ENCODE measurements at places on chromosomes 13 and 19.

DNA sequence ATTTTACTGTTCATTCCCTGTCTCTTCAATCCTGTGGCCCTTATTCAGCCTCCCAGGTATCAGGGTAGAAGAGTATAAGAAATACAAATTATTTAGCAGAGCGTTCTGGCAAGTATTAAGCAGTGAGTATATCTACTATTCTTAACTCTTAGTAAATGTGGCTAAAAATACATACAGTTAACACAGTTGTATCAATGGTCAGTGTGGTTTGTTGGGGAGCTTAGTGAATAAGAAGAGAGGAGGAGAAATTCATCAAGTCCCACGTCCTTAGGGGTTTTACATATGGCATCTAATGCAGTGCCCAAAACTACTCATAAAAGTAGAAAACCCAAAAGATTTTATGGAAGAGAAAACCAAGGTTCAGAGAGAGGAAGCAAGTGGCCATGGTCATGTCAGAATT lies 691.0 kb upstream of the SGCG start:
- no peak for DNase-seq

DNA sequence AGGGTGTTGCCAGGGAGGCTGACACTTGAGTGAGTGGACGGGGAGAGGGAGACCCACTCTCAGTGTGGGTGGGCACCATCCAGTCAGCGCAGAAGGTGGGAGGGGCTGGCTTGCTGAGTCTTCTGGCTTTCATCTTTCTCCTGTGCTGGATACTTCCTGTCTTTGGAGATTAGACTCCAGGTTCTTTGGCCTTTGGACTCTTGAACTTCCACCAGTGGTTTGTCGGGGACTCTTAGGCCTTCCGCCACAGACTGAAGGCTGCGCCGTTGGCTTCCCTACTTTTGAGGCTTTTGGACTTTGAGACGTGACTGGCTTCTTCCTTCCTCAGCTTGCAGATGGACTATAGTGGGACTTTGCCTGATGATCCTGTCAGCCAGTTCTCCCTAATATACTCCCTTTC lies 4.3 kb upstream of the LENG8 start:
- no peak for DNase-seq

GRCh38 chr13:67416047-67416925 lies 186.2 kb upstream of the PCDH9 start:
- no peak for DNase-seq

DNA sequence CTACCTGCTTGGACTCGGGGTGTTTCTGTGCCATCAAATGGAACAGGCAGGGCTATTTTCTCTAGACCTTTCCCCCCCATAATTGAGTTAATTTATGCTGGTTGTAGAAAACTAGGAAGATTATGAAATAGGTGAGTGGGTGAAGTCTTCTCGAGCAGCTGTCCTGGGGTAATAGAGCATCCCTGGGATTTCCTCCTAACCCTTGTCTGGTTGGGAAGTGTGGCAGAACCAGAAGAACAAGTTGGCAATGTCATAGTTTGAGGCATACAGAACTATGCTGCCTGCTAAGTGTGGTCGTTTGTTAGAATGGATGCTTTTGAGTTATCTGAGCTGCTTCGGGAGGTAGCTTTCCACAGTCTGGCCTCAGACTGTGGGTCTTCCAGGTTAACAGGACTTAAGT lies 3.7 kb downstream of the GATAD2A start:
- no peak for DNase-seq

- no peak for DNase-seq
These were observed 330.1 kb downstream of the TDRD3 start for GRCh38 chr13:60727140-60727539.

DNA sequence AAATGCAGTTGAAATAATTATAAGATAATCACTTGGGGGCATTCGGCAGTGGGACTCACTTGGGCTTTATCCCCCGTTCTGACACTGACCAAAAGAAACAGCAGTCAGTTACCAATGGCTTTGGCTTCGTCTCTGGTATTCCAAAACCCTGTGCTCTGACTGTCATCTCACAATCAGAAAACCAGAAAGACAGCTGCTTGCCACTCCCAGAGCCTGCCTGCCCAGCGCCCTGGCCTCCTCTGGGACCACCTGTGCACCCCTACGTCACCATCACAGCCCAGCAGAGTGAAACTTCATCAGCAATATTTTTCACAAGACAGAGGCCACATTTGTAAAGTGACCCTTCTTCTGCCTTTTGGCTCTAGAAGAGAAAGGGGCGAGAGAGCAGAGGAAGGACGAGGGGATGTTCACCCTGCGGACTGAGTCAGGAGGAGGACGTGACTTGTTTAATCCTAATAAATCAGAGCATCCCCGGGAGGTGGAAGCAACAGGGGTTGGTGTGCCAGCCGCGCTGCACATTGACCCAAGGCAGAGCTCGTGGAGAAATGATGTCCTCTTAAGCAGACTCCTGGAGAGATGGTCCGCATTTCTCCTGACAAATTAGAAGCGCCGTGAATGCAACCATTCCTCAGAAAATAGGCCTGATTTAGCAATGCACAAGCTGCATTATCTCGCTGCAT lies 397.8 kb upstream of the ZNF507 start:
- DNase-seq, result no peak

GRCh38 chr19:51799774-51800472 lies 5.0 kb downstream of the FPR3 start:
- DNase-seq, result no peak

- no peak for DNase-seq
These were observed 299.7 kb downstream of the LMO7 start for GRCh38 chr13:75935805-75936204.

DNA sequence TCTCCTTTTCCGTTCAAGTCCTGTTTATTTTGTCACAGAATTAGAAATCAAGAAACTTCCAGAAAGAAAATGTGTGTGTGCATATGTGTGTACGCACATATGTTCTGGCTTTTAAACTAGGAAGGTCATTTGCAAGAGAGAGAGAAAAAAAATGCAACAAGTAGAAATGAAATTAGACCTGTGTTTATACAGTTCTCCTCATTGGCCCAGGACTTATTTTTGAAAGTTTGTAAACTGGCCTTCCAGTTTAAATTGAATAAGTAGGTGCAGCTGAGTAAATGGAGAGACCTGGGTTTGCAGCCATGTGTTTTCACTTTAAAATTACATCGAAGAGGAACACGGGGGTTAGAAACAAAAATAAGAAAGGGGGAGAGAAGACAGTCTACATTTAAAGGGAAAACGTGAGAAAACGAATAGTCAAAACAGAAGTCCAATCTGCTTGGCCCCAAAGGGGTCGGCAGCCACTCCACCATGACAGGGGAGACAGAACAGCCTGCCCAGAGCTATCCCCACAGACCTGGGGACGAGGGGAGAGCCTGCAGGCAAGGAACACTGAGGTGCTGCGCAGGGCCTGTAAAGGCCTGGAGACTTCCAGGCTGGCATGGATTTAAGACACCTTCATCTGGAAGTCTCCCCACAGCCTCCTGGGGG lies 216.8 kb upstream of the MAB21L1 start:
- no peak for DNase-seq
